ENCODE measurements at places on chromosomes 4 and X.

DNA sequence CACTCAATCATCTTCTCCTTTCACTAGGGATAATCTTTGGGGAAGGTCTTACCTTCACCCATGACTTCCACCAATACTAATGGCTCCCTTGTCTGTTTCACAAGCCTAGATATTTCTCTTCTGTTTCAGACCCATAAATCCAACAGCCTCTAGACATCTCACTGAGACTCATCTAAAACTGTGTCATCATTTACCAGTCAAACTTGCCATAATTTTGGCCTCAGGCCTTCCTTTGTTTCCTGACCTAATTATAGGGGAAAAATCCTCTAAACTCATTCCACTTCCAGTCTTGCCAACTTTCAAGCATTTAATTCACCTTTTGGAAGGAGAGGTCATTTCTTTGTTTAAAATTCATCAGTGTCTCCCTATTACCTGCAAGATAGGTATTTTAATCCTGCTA, 181.0 kb upstream of the CNKSR2 start:
- DNase-seq: no peak

DNA sequence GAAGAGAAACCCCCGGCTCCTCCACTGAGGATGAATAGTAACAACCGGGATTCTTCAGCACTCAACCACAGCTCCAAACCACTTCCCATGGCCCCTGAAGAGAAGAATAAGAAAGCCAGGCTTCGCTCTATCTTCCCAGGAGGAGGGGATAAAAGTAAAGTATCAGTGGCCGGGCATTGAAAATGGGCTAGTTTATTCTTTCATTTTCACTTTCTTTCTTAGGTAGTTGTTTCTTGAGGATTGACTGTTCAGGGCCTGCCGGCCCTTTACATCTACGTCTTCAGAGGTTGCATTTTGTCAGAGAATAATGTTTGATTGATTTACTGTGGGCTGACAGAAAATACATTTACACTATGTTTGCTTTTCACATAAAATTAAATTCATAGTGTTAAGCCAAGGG, 27.1 kb downstream of the PAK3 start:
- DNase-seq: no peak

DNA sequence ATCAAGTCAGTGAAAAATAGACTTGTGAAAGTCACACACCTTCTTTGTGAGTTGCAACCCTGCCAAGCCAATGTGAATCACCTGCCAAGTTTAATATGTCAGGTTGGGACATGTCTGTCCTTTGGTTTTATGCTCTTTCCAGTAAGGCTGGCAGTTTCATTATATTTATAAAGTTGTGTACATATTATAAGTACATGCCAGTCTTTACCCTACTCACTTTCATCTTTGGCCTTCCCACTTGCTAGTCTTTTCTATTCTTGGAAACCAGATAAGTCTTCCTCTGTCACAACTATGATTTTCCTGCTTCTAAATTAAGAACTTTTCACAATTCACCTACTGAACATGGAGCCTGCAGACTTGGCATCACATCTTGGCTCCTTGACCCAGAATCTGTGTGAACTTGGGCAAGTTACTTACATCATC, 680.7 kb upstream of the BOD1L1 start:
- DNase-seq: no peak

DNA sequence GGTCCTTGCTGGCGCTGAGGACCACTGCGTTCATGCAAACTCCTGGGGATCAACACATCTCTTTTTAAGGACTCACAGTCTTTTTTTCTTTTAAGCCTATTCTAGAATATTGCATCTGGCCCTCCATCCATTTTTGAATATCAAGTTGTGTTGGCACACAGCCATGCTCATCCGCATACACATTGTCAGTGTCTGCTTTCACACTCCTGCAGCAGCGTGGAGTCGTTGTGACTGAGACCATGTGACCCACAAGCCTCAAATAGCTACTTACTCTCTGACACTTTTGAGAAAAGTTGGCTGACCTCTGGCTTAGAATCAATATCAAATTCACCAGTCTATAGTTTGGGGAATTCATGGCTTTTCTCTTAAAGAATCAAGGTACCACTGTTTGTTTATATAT, 191.8 kb upstream of the S100G start:
- DNase-seq: no peak

GRCh38 chrX:123834116-123834515, 25.7 kb upstream of the XIAP start:
- no peak for DNase-seq

DNA sequence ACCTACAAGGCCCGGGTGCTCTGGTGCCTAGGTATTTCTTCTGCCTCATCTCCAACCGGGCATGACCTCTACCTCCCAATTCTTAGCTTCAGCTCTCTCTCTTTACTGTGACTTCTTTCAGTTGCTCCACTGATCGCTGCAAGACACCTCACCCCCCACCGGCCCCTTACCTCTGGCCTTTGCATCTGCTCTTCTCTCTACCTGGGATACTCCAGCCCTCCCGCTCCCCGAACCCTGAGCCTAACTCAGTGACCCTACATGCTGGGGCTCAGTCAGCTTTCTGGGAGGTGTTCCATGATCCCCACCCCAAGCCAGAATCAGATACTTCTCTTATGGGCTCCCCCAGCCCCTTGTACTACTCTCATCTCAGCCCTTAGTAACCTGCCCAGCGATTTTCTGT, 99.6 kb downstream of the EFNB1 start:
- DNase-seq: no peak

DNA sequence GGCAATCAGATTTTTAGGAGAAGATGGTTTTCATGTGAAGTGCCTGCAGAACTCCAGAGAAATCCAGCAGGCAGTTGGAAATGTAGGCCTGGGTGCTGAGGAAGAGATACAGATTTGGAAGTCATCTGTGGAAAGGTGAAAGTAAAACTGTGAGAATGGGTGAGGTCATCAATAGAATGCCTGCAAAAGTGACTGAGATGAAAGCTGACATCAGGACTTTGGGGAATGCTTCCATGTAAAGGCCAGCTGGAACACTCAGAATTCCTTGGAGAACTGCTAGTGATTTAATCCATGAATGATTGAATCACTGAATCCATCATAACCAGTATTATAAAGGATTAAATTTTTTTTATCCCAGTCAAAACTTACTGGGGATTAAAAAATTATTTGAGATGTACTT, 124.5 kb upstream of the GIMD1 start:
- no peak for DNase-seq

- peak; percentile 28 for DNase-seq
Observed at GRCh38 chrX:103817502-103817901, 14.6 kb downstream of the RAB9B start.

- no peak for DNase-seq
Observed at GRCh38 chrX:22803353-22803752, 196.4 kb upstream of the DDX53 start.

DNA sequence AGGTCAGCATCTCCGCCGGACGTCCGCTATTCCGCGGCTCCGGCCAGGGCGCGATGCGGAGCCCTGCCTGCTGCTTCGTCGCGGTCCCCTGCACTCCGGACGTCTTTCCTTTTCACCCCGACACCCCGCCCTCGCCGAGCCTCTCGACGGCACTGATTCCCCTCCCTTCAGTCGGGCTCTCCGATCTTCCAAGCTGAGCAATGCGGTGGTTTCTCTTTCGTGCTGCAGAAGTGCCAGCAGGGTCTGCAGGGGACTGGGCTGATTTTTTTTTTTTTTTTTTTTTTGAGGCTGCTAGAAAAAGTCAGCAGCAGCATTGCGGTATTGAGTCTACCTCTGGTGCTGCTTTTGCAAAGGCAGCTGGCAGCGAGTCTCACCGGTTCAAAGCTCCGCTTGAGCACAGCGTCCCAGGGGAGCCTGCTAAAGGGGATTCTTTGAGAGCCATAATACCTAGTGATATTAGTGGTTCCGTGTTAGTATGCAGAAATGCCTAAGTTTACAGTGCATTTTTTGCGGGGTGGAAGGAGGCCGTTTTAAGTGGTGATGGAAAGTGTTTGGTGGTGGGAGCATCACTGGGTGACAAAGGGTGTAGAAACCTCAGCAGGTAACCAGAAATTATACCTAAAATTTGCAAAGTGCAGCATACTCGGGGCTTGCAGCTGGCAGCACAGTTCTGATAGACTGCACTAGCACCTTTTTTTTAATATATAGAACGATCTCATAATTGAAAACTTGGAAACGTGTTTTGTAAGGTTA, 969 bp downstream of the STIM2 start:
- DNase-seq: peak; percentile 44

DNA sequence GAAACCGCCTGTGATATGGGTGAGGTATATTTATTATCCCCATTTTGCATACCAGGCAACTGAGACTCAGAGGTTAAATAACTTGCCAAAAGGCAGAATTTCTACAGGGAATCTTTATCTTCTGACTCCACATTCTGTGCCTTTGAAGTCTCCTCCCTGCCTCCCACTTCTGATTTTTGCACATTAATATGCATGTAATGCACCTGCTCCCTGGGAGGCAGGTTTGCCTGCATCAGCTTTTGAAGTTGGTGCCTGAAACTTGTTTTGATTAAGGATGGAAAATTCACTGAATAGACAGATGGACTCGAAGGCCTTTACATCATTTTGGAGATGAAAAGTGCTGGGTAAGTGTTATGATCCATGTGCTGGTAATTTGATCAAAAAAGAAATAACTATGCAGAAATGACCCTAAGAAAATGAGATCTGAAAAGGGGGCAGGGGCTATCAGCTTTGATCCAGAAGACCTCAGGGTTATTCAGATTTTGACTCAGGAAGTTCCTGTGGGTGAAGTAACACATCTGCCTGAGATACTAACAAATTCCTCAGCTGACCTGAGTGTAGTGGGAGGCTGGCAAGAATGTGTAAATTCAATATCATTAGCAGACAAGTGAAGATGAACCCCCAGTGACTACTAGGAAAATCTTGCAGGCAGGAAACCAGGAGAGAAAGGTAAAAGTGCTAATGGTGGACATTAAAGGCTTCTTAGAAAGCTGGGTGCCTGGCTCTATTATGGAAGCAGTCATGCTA, 167.5 kb upstream of the BOD1L1 start:
- no peak for DNase-seq

- no peak for DNase-seq
Observed at GRCh38 chr4:87236861-87237260, 16.4 kb upstream of the KLHL8 start.

GRCh38 chr4:21876711-21877110, 71.9 kb downstream of the KCNIP4 start:
- DNase-seq: no peak

DNA sequence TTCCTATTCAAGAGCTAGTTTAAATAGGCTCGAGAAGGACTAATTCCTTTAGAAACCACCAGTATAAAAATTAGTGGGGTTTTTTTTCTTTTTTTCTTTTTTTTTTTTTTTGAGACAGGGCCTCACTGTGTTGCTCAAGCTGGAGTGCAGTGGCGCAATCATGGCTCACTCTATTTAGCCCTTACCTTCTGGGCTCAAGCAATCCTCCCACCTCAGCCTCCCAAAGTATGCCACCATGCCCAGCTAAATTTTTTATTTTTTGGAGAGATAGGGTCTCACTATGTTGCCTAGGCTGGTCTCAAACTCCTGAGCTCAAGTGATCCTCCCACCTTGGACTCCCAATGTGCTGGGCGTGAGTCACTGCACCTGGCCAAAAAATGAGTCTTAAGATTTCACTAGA, 52.8 kb downstream of the APOO start:
- DNase-seq: no peak

- no peak for DNase-seq
Observed at GRCh38 chrX:22433292-22434070, 160.8 kb downstream of the CBLL2 start.

- no peak for DNase-seq
Observed at GRCh38 chr4:26529479-26529878, 39.2 kb upstream of the CCKAR start.

DNA sequence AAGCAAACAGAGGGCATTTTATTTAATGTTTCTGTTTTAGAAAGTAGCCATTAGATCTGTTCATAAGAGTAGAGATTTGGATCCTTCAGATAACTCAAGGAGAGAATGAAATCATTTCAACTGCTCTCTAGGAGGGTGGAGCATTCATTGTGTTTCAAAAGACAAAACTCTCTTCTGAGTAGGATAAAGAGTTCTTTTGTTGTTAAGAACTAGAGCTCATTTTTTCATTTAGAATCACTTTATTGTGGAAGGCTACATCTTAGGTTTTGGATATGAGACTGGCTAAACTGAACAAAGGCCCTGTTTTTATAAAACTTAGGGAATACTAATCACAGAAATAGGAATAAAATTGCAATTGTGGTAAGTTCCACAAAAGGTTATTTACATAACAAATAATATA, 193.9 kb upstream of the PCDH10 start:
- DNase-seq: no peak

DNA sequence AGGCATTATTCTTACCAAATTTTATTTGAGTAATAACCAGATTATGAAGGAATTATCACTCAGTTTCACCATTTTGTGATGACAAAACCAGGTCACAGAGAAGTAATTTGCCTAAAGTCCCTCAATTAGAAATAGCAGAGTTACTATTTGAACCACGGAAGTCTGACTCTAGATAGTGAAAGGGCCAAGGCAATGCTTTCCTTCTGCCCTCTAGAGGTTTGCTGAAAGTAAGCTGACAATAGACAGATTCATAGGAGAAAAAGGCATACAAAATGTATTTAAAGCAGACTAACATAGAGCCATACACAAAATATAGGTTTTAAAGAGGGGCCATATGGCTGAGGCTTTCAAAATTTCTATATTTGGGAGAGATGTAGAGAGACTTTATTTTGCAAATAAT, 43.1 kb downstream of the CXXC4 start:
- no peak for DNase-seq

- DNase-seq: no peak
Observed at GRCh38 chr4:18390655-18391353, 369.2 kb upstream of the LCORL start.

GRCh38 chrX:112457788-112458187, 221.9 kb downstream of the LHFPL1 start:
- DNase-seq: no peak

- DNase-seq: peak; percentile 31
Observed at GRCh38 chrX:1246816-1247215, 21.8 kb upstream of the CSF2RA start.

DNA sequence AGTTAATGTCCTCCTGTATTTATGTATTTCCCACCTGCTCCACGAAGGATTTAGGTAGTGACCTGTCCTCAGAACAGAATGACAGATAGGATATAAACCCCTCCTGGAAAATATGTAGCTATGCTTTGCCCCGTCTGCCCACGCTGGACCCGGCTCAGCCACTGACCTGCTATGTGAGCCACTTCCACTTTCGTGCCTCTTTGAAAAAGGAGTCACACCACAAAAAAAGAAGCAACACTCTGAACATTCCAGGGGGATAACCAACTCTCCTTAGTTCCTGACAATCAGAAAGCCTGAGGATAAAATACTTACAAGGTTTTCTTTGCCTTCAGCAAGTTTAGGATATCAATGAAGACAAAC, 11.1 kb downstream of the ACSL1 start:
- DNase-seq: no peak
